Right forelimb (tissue), 1 donor: ENCODE measurements at places on chromosomes 7 and 10.

- no peak for DNase-seq
Observed at GRCh38 chr7:127976056-127976737, 55.0 kb downstream of the LRRC4 start.

GRCh38 chr10:59234194-59234593 is 57.8 kb downstream of the PHYHIPL start:
- no peak for DNase-seq

DNA sequence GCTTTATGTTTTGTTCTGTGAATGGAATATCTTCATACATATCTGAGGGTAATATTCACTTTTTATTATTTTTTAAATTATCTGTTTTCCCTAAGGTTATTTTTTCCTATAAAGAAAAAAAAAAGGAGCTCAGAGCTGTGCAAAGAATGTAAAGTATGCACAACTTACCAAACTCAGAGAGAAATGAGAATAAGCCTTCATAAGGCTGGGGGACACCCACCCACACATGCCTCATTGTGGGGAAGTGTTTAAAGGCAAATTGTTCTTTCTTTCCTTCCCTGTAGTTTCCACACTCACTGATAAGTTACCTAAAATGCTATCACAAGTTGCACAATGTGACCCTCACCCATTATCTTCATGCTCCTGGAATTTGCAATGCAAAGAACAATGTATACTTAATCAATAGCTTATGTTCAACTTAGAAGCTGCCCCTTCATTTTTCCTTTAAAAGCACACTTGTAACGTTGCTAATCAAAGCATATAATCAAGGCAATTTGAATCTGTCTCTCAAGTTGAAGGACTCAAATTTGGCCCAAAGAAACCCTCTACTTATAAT is 108.1 kb downstream of the GNAT3 start:
- no peak for DNase-seq

GRCh38 chr10:86440874-86441843 is 74.6 kb upstream of the GRID1 start:
- DNase-seq = no peak

DNA sequence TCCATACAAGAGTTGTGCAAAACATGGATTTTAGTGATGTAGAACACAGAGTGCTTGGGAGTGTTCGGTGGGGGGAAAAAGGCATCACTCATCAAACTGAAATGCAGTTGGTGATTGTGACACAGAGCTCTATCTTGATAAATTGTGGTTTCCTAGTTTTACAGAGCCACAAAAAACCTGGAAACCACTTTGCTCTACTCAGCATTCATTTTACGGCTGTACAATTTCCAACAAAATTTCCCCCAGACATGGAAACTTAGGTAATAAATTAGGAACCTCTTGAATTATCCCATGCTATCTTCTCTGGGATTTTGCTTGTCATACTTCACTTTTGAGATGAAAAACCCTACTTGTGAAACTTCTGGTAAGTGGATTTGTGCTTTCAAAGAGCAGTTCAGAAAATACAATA is 614.9 kb upstream of the FZD8 start:
- no peak for DNase-seq

DNA sequence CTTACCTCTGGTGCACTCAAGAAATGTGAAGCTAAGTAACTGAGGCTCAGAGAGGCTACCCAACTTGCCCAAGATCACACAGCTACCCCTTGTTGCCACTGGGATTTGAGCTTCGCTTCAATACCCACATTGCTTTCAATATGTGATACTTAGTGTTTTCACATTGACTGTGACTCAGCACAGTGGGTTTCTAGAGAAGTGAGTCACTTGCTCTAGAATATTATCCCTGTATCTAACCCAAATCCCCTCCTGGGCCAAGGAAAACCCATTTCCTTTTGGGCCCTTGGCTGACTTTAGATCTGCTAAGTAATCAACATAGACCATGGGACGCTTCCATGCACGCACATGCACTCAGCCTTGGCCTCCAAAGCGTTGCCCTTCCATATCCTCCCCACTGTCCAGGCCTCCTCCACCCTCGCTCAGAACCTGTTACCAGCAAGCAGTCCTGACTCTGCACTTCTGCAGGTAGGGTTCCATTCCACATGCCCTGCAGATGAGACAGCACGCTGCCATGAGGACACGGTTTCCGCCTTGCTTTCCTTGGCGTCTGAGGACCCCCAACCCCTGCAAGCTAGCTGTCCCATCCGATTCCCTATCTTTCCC is 87.7 kb upstream of the CHST15 start:
- no peak for DNase-seq

DNA sequence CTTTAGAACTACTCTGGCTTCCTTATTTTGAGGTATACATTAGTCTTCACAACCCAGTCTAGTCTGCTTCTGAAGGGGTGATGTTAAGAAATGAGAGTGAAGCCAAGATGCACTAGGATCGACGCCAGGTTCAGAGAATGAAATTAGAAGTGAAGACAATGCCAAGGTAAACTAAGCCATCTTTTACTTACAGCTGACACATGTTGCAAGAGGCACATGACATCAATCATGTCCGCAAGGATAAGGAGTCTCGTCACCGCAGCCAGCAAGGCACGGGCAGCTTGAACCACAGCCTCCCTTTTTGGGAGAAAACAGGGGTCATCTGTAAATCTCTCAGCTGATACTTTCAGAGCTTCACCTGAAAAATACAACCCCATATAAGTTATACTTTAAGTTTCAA is 156.7 kb downstream of the CTNNA3 start:
- no peak for DNase-seq

DNA sequence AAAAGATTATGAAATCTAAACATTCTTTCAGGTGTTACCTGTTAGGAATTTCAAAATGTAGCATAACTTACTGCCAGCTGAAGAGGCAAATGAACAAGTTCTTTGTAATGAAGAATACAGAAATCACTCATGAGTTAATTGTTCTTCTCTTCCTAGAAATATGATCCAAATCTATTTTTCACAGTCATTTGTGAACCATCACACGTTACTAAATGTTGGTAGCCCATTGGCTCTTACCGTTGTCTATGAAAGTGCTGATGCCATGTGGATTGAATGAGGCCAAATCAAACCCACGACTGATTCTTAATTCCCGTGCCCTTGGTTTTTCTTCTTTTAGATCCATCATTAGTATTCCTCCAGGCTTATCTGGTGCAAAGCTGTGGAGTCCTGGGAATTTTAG is 15.9 kb upstream of the PON3 start:
- DNase-seq = no peak

DNA sequence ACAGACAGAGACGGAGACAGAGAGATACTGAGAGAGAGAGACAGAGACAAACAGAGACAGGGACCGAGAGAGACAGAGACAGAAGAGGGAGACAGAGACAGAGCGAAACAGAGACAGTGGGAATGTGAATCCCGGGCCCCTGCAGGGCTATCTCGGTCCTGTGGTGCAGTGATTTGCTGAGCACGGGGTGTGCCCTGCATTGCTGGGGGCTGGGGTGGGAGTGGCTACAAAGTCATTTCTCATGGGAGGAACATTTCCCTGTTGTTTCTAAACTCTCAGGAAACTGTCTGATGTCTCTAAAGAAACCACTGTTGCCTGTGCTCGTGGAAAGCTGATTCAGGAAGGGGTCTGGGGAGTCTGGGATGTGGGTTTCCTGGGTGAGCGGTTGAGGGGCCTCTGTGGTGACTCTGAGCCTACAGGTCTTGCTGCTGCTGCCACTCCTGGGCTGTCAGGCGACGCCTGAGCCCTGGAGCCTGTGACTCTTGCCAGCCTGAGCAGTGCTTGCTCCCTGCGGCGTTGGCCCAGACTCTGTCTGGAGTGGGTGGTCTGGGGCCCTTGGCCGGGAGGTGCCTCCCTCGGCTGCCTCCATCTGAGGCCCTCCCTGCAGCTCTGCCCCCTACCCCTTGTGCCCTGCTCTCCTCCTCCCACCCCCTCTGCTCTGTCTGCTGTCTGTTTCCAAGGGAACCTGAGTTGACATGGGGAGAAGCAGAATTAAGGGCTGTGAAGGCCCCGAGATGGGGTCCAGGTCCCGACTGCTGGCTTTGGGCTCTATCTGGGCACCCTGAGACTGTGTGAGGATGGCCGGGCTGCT is 292.0 kb downstream of the WDR37 start:
- no peak for DNase-seq

- no peak for DNase-seq
Observed at GRCh38 chr10:60978287-60979115, 34.5 kb upstream of the RHOBTB1 start.

DNA sequence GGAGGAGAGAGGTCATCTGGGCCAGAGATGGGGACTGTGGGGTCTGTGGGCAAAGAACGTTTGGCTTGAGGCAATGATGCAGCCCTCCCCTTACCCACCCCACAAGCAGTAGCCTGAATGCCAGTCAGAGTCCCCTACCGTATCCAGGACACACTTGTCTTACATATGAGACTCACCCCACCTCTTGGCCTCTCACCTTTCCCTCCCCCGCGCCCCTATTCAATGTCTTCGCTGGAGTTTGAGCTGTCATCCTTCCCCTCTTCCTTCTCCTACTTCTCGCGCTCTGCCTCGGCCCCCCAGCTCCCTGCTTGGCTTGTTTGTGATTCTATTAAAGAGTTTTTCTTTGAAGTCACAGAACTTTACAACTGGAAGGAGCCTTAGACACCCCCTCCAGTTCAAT is 8.9 kb downstream of the PRRT4 start:
- no peak for DNase-seq

- no peak for DNase-seq
Observed at GRCh38 chr10:28559618-28560017, 26.7 kb downstream of the WAC start.

DNA sequence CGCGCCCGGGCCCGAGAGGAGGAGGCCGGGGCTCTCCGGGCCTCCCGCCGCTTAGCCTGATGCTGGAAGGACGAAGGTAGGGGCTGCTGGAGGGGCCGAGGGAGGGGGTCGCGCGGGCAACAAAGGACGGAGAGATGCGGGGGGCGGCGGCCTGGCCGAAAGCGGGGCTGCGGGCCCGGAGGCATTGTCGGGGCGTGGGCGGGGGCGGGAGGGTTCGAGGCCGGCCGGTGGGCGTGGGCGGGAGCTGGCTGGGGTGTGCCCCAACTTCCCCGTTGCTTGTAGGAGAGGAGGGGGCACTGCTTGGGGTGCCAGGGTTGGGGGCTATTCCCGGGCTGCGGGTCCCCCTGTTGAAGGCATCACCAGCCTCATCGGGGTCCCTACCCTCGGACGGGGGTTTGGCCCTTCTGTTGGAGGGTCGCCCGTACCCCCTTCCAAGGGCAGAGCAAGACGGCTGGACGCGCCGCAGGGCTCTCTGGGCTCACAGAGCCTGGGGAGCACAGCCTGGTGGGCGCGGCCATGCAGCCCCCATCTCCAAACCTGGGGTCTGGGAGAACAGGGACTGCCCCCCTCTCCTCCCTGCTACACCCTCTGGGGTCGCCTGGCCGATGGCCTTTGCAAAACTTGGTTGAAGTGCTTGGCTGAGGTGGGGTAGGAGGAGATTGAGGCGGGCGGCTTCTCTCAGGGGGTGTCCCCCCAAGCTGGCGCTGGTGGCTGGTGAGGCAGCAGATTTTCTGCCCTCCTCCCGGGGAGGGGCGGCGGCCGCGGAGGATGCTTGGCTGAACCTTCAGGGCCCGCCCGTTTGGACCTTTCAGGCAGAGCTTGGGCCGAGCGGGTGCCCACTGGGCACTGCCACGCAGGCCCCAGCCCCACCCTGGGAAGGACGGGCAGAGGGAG is 699 bp downstream of the CLIP2 start:
- DNase-seq = no peak

DNA sequence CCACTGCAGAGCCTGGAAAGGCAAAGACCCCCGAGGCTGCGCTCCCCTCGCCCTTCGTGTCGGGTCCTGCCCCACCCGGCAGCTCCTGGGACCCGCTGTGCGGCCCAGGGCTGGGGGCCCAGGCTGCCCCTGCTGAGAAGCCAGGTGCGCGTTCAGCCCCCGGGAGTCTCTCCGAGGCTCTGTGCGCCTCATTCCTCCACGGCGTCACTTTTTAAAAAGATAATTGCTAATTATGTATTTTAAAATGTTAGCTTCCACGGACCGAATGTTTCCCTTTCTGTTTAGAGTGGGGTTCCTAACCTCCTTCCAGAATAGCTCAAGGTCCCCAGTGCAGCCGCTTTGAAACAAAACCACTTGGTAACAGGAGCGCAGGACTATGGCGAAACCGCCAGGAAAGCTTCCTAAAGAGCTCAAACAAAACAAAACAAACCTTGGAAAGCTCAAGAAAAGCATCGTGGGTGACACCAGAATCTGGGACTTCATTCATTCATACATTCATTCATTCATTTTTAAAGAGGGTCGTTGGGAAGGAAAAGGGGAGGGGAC is 45.6 kb downstream of the PDIA4 start:
- DNase-seq = no peak

DNA sequence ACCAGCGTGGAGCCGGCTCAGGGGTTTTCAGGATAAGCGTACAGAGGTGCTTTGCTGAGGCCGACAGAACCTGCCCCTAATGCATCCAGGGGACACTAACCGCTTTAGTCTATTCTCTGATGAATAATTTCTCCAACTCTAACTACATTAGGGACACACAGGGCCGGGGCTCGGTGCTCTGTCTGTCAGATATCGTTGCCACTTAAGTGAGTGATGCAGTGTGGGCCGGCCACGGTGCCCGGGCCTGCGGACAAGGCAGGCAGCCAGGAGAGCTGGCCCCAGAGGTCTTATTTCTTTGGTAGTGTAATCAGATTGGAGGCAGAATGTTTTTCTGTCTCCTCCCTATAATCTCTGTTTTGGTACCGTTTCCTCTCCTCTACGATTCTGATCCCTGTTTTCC is 62.7 kb downstream of the ADRA2A start:
- DNase-seq = no peak

GRCh38 chr7:106058928-106059324 is 53.2 kb downstream of the SYPL1 start:
- DNase-seq = no peak

GRCh38 chr10:96740141-96740540 is 19.8 kb upstream of the PIK3AP1 start:
- DNase-seq = no peak

- DNase-seq = peak; percentile 72
Observed at GRCh38 chr7:1200045-1200444, 32.6 kb upstream of the UNCX start.

DNA sequence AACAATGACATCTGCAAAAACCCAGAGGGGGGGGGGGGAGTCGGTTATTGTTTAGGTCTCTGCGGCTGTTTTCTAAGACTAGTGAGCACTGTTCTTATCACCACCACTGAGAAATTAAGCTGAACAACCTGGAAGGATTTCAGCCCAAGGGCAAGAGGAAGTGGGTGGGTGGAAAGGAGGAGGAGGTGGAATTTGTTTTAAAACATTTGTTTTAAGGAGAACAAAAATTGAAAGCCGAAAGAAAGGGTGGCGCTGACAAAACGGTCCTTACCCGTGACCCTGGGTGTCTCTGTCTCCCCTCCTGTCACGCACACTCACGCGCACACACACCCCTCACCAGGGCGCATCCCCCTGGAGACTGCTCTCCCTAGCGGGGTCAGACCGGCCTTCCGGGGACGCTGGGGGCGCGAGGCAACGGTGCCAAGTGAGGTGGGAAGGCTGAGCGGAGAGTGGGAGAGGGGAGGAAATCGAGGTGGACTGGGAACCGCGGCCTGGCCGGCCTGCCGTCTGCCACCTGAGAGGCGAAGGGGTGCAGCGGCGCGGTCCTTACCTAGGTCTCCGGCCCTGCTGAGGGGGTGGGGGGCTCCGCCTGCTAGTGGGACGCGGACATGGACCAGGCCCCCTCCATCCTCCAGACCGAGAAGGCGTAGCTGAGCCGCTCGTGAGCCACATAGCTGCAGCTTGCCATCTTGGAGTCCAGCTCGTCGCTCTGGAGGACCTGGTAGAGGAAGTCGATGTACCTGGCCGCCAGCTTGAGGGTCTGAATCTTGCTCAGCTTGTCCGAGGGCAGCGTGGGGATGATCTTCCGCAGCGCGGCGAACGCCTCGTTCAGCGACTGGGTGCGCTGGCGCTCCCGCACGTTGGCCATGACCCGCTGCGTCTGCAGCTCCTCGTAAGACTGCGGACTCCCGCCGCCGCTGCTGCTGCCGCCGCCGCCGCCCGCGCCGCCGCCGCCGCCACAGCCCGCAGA is 1.0 kb downstream of the TWIST1 start:
- peak; percentile 67 for DNase-seq
